Activated naive CD4-positive, alpha-beta T cell treated with Interleukin-2 at 50 U/mL for 16 hours (primary cell): ENCODE measurements at places on chromosomes 6 and 20.

DNA sequence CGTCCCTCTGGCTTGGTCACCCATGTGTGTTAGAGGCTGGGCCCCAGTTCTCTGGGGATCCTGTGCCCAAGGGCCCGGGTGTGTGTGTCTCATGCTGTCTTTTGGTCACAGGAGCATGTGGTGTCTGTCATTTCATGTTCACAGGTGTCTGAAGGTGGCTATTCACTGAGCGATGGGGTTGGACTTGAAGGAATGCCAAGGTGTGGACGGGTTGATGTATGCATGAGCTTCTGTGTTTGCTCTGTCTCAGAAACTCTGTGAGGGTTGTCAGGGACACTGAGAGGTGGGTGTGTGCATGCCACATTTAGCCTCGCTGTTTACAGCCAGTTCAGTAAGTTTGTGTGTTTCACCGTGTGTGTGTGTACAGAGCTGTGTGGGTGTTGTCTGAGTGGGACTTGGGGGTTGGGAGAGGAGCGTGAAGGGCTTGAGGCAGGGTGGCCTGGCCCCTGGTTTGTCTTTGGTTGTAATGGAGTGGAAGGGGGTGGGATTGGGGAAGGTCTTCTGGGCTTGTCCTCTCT lies 1.2 kb downstream of the DDR1 start:
- no peak for DNase-seq

GRCh38 chr6:1957746-1958145 lies 287.7 kb downstream of the GMDS start:
- no peak for DNase-seq

DNA sequence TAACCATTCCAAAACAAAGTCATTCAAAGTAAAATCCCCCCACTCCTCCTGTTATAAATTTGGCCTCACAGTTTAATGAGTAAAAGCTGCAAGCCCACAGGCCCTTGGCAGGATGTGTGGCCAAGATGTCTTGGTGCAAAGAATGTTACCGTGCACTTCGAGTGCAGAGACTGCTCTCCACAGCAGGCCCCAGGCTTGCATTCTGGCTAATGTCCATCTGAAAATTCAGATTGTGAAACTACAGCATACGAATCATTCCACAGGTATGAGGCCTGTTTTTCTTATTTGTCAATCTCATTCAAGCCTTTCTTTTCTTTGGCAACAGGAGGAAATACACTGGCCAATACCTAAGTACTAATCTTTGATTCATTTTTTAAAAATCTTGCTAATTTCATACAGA lies 7.1 kb downstream of the RPS6KA2 start:
- no peak for DNase-seq

DNA sequence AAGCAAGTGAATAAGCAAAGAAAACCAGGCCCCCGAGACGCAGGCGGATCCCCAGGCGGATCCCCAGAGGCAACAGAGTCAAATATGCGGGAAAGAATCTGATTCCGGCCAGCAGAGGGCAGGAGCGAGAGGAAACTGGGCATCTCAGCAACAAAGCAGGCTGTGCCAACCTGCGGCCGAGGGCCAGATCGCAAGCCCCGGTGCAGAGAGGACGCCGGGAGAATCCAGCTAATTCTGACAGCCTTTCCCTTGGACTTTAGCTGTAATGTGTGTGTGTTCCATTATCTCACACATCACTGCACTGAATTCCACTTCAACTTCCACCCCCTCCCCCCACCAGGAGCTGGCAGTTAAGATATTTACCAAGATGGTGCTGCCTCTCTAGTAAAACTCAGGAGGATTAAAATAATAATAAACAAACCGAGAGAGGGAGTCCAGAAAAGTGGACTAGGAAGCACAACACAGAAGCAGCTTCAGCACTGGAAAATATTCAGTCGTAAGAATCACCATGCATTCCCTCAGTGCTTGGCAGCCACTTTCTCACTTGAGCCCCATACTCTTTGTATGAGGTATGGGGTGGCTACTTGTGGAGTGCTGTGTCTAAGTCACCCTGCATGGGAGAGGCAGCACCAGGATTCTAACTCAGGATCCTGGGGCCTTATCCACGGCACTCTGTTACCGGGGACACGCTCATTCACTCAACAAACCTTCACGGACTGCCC lies 66.2 kb upstream of the SNX9 start:
- DNase-seq = peak; percentile 84

DNA sequence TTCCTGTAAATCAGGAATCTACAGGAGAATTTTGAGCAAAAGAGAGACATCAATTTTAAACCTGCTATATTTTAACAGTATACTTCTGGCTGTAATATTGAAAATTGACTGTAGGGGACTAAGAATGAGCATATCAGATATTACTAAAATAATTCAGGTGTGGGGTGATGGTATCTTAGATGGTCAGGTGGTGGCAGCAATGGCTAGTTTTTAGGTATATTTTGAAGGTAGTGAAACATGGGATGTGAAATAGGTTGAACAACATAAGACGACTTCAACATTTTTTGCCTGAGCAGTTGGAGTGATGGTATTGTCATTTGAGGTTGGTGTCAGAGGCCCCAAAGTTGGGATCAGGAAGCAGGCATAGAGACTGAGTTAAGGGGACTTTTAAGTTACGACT lies 32.1 kb downstream of the FAM83B start:
- no peak for DNase-seq

- DNase-seq = no peak
Observed at GRCh38 chr6:26351544-26351953, 13.4 kb upstream of the BTN3A2 start.

DNA sequence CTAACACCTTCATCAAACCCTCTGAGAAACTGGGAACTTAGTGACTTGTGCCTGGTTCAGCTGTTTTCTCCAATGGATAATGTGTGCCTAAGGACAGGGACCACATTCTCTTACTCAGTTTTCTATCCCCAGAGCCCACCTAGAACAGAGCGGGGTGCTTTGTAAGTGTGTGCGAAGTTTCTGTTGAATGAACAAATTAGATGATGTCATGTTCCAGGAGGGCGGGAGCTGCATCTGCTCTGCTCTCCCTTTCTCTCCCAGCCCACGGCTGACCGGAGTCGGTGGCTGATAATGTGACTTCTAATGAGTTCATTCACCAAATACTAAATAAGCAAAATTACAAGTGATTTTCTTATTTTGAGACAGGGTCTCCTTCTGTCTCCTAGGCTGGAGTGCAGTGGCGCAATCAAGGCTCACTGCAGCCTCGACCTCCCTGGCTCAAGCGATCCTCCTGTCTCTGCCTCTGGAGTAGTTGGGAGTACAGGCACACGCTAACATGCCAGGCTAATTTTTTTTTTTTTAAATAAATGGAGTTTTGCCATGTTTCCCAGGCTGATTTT lies 60.7 kb upstream of the FNDC1 start:
- no peak for DNase-seq

DNA sequence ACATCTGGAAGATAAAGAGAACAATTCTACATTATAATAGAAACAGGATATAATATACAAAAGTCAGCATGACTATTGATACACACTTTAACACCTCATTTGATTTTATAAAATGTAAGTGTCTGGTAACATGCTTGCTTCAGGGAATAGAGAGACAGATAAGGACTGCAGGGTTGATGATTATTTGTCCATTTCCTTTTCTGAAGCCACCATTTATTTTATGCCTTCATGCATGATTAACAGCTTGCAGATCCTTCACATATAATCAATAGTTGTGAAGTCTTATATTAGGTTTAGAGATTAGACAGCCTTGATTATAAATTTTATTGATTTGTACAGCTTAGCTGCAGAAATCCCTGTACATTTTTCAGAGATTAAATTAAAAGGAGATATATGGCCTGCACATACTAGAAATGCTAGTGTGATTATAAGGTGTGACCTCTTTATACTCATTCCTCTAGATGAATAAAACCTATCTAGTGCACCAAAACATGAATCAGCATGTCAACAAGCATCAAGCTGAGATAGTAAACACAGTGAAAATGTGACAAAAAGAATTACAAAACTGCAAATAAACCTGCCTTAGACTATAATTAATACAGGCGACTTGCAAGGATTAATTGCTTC lies 198.8 kb upstream of the THEMIS start:
- no peak for DNase-seq

DNA sequence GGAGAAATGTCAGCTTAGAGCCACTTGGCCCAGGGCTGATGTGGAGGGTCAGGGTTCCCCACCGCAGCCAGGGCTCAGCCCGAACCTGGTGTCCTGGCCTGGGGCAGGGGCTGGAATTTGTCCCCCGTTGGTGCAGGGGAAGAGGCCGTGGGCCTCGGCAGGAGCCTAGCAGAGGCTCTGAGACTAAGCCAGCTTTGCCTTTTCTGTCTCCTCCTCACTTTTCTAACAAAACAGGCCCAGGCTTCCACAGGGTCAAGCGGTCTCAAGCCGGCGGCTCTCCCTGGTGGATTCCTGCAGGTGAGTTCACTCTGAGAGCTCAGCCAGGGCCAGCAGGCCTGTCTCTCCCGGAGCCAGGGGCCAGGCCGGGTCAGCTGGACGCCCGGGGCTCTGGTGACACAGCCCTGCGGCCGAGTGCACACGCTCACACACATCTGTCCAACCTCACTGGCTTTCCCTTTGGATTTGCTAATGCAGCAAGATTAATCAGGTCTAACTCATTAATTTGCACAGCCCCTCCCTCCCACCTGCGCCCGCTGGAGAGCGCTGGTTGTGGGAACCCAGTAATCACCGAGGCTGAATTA lies 2.9 kb upstream of the CHRNA4 start:
- no peak for DNase-seq

DNA sequence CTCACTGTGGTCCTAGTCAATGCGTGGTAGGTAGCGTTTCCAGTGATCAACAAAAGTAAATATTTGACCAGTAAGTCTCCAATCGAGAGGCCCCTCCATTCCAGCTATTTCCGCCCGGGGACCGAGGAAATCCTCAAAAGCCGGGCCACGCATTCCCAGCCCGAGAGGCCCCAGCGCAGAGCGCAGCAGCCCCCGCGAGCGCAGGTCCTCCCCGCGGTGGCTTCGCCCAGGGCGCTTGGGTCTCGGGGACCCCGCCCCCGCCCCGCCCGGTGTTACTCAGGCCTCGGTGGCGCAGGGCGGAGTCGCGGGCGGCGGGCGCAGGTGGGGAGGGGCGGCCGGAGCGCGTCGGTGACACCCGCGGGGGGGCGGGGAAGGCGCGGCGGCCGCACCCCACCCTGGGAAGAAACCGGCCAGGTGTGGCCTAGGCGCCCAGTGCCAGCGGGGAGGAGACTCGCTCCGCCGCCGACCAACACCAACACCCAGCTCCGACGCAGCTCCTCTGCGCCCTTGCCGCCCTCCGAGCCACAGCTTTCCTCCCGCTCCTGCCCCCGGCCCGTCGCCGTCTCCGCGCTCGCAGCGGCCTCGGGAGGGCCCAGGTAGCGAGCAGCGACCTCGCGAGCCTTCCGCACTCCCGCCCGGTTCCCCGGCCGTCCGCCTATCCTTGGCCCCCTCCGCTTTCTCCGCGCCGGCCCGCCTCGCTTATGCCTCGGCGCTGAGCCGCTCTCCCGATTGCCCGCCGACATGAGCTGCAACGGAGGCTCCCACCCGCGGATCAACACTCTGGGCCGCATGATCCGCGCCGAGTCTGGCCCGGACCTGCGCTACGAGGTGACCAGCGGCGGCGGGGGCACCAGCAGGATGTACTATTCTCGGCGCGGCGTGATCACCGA lies at the start of gene DSP:
TSS of gene DSP (plus strand) at position 497 of the 890 bp plus-strand sequence. CDS start at position 742, 245 bp downstream.
- DNase-seq = peak; percentile 28

- DNase-seq = peak; percentile 29
Observed at GRCh38 chr6:143059663-143060353, 881 bp upstream of the AIG1 start.

GRCh38 chr6:50815436-50816114 lies 3.1 kb upstream of the TFAP2B start:
- DNase-seq = no peak

DNA sequence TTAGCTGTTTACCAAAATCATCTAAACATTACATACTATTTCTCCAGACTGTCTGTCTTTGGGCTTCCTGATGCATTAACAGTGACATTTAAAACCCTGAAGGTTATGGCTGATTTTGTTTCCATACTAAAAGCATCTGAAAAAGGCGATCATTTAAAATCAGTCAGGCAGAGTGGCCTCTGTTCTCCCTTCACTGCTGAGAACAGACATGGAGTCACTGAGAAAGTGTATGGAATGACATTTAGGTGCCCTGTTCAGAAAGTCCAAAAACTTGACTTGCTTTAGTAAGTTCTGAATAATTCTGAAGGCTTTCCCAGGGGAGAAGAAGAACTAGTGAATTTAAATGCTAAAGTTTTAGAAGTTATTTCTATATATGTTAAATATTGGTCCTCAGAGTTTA lies 83.0 kb downstream of the MAP7 start:
- no peak for DNase-seq

- DNase-seq = no peak
Observed at GRCh38 chr20:53023732-53024520, 51.8 kb downstream of the TSHZ2 start.

GRCh38 chr20:32806356-32806755 lies 13.4 kb upstream of the MAPRE1 start:
- DNase-seq = no peak

DNA sequence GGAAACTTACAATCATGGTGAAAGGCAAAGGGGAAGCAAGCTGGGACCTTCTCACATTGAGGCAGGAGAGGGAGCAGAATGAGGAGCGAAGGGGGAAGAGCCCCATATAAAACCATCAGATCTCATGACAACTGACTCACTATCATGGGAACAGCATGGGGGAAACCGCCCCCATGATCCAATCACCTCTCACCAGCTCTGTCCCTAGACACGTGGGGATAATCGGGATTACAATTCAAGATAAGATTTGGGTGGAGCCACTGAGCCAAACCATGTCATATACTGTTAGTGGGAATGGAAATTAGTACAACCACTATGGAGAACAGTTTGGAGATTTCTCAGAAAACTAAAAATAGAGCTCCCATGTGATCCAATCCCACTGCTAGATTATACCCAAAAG lies 163.7 kb downstream of the MANEA start:
- DNase-seq = no peak

DNA sequence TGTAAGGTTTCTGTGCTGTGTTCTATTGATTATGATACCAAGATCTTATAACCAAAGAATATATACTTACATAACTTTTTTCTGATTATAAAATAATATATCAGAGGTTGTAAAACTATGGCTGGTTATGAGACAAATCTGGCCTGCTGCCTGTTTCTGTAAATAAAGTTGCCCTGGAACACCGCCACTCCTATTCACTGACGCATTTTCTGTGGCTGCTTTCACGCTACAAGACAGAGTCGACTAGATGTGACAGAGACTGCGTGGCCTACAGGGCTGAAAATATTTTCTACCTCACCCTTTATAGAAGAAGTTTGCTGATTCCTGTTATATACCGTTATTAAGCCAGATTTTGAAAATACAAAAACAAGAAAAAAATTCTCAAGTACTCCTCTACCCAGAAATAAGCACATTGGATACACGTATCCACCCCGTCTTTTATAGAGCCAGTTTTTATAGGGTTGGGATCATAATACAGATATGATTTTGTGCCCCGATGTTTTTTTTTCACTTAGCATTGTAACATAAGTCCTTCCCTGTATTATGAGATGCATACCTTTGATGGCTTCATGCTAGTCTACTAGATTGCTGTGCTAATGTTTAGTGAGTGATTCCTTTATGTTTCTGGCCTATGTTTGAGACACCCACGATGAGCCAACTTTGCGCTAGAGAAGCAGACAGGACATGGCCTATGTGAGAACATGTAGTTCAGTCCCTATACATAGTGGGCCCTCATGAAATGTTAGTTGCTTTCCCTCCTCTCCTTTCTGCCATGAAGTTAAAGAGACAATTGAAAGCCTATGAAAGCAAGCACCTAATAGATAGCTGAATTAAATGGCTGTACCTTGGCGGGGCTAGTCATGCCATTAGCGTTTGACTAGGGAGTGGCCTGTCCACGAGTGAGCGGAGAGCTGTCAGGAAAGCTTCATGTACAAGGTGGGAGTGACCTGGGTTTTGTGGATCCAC lies 98.1 kb upstream of the KCNK16 start:
- DNase-seq = no peak
